GF-D8 (cell line): ENCODE measurements at places on chromosomes 2 and 18.

DNA sequence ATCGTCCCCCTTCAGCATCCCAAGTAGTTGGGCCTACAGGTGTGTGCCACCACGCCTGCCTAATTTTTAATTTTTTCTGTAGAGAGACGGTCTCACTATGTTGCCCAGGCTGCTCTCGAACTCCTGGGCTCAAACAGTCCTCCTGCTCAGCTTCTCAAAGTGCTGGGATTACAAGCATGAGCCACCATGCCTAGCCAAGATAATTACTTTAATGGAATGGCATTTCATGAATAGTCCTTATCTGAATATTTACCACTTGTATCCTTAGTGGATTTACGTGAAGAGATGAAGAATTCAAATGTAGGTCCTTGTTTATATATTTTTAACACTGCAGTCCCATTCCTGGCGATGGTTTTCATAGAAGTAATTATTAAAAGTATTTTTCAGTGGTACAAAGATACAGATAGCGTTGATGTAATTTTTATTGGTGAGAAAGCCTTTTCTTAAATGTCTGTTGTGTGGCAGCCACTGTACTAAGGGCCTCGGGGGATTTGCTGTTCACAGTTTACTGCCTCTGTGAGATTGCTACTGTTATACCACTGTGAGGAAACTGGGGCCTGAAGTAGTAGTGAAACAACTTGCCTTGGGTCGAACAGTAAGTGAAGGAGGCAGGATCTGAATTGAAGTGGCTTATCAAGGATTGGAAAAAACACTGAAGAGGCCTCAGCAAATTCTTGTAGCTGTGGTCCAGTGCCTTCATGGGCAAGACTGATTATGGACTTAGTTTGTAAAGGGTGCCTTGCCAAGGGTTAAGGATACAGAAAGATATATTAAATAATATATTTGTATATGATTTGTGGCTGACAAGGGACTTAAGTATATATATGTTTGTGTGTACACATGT lies 151.2 kb downstream of the PRPF40A start:
- DNase-seq, result no peak

- peak; percentile 11 for DNase-seq
Observed at GRCh38 chr2:230907361-230908091, 17.5 kb downstream of the GPR55 start.

GRCh38 chr2:161901460-161901859 lies 172.6 kb downstream of the DPP4 start:
- no peak for DNase-seq

DNA sequence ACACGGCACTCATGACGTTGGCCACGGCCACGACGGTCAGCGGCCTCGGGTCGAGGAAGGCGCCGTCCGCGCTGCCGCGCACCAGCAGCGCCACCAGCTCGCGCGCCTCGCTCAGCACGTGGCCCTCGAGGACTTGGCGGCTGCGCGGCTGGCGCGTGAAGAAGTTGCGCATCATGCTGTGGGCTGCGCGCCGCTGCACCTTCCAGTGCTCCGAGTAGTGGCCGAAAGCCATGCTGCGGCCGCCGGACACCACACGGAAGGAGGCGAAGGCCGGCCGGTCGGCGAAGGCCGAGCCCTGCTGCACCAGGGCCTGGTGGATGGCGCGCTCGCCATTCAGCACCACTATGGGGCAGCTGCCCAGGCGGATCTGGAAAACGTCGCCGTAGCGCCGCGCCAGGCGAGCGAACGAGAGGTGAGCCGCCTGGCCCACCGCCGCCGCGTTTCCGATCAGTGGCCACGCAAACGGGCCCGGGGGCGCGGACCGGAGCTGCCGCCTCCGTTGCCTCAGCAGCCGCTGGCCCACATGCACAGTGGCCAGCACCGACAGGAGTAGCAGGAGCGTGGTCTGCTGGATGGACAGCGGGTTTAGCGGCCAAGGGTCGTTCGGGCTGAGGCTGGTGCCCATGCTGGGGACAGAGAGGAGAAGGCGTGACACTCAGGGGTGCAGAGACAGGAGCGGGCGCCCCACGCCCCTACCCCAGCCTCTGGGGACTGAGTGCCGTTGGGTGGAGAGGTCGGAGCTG lies 1.0 kb downstream of the CYP1B1 start:
- DNase-seq, result no peak

DNA sequence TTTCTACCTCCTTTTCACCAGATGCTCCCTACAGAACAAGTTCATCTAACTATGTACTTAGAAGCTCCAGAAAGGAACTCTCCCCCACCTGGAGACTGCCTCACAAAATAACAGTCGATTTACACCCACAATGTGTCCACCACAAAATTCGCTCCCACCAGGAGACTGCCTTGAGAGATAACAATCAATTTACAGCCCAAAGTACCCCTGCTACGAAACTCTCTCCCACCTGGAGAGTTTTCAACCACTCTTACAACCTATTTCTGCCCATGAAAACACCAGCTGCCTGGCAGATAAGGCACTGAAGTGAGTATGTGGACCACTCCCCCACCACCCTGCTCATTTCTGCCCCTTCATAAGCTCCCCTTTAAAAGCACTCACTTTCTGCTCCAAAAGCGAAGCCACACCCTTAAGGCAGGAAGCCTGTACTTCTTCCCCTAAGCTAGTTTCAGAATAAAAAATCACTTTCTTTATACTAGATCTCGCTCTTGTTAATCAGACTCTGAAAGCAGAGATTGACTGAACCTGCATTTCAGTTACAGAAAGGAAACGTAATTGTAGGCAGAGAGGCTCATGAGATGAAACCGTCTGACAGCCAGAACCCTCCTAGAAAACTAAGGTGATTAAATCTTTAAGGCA lies 94.4 kb upstream of the RBBP8 start:
- DNase-seq, result no peak

DNA sequence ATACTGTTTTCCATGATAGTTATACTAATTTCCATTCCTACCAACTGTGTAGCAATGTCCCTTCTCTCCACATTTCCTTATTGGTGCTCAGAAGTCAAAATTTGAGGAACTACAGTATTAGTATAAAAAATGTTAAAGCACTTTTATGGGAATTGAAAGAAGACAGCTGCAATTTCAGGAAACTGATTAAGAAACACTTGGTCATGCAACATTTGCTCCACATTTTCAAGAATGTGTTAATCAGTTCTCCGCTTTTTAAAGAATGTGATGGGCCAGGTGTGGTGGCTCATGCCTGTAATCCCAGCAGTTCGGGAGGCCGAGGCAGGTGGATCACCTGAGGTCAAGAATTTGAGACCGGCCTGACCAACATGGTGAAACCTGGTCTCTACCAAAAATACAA lies 33.6 kb upstream of the MGAT4A start:
- DNase-seq, result peak; percentile 92

- no peak for DNase-seq
Observed at GRCh38 chr18:10131460-10132395, 217.9 kb downstream of the VAPA start.

DNA sequence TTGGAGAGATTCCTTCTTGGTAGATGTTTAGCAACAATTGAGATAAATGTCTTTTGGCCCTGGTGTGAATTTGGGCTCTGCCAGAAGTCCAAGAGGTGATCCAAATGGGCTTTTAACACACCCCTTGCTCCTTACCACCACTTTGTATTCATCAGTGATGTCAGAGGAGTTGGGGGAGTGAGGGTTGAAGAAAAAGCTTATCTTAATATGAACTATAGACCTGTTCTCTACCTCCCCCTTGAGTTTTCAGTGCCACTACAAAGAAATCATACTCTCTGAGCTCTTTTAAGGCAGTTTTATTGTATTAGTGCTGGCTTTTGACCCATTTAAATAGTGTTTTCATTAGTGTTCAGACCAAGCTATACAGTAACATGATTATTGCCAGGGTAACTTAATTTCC lies 229.1 kb downstream of the PHLPP1 start:
- no peak for DNase-seq

GRCh38 chr2:120396861-120397811 lies 51.2 kb downstream of the INHBB start:
- DNase-seq, result no peak

GRCh38 chr2:181886192-181886591 lies 5.3 kb upstream of the ITPRID2 start:
- no peak for DNase-seq

DNA sequence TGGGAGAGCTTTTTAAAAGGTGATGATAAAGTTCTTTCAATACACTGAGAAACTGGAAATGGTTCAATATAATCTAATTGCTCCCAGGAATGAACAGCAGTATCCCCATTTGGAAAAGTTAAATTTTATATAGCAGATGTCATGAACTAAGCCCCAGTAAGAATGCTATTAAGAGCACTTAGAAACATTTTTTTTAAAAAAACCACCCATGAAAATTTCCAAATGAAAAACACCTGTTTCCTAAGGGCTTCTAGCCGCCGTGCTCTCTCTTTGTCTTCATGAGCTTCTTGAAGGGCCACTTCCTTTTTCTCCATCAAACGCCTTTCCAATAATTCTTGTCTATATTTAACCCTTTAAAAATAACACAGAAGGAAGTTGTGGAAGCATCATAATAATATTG lies 77.0 kb downstream of the UPP2 start:
- no peak for DNase-seq

GRCh38 chr18:69790649-69791048 lies 157.0 kb downstream of the CD226 start:
- DNase-seq, result no peak

- DNase-seq, result peak; percentile 9
Observed at GRCh38 chr2:167579826-167580225, 667.6 kb downstream of the STK39 start.

DNA sequence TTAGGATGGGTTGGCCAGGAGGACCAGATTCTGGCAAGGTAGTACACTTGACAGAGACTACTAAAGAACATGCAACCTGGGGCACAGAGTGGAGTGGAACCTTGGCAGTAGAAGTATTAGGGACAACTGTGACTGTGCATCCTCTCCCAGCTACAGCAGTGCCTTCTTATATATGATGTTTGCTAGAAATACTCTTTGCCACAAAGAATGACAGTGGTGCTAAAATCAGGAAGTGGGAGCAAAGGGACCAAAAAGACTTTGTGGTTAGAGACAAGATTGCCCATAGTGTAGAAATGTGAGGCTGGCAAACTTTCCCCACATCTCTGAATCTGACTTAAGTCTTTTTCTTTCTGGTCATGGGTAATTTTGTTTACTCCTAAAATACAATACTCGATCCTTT lies 9.4 kb upstream of the SLC38A11 start:
- no peak for DNase-seq

GRCh38 chr2:49753344-49753985 lies 599.1 kb upstream of the FSHR start:
- no peak for DNase-seq

- DNase-seq, result no peak
Observed at GRCh38 chr2:207871911-207872310, 102.2 kb upstream of the FZD5 start.

DNA sequence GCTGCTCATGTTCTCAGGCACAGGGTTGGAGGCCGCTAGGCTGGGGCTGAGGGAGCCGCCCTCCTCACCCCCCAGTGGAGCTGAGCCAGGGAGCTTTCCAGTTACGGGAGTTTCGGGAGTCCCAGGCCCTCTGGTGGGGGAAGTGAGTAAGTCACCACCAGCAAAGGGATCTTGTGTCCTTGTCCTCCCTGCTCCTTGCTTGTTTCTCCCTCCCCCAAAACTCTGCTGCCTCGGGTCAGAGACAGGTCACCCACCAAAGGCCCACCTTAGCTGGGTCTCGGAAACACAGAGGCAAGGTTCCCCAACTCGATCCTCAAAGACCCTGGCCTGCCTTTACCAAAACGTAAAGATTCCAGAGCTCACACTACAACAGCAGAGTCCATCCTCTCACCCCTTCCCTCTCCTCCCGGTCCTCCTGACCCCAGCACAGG lies 60.5 kb upstream of the POMC start:
- DNase-seq, result peak; percentile 30

DNA sequence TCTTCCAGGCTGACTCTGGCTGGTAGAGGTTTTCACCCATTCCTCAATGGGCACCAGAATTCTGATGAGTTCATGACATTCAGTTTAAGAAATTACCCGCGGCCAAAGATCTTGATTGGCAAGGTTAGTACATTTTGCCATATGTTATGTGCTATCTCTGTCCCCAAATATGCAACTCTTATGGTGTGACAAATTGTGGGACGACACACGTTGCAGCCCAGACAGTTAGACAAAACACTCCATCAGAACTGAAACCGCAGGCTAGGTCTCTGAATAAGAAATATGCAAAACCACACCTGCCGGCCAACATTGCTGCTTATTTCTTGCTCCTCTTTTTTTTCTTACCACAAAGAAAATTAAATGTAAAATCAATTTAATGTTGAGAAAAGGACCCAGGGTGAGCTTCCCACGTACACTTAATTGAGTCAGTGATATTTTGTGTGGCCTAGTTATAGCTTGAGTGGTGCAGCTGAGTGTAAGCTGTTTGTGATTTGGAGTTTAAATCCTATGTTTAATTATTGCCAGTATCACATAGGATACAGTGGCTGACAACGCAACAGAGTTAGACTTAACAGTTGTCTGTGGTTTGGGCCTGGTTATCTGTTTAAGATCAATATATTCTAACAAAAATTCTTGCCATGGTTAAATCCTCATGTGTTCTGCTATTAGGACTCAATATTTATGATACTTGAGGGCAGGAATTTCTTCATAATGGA lies 35.7 kb upstream of the LTBP1 start:
- no peak for DNase-seq

GRCh38 chr2:95231723-95232122 lies 24.4 kb downstream of the ZNF892 start:
- DNase-seq, result no peak

- no peak for DNase-seq
Observed at GRCh38 chr18:49880661-49881060, 67.3 kb upstream of the ACAA2 start.

- no peak for DNase-seq
Observed at GRCh38 chr18:2538236-2538635, 33.1 kb downstream of the METTL4 start.

- no peak for DNase-seq
Observed at GRCh38 chr2:177467646-177468045, 75.1 kb downstream of the AGPS start.

DNA sequence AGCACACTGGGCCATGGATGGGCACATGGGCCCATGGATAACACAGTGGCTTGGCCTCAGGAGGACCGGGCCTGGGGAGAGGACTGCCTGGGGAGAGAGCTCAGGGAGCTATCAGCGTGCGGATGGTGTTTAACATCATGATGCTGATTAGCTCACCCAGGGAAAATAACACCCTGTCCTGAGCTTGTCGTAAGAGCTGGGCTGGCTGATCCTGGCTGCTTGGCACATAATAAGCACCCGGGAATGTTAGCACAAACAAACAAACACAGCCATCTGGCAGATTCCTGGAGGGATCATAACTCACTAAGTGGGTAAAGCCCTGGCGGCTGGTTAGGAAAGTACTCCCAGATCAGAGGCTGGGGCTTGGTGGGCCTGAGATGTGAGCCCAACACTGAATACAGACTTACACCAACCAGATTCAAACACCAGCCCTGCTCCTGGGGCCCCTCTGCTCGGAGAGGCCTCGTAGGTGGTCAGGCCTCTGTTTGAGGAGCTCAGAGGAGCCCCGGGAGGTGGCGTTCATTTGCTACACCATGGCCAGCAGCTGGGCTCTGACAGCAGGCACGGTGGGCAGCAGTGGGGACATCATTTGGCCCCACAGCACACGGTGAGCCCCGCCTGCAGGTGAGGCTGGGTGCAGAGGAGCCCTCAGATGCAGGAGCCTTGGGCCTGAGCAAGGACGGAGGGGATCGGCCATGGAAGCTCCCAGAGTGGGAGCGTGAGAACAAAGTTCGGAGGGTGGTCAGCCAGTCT lies 193.4 kb upstream of the HDAC4 start:
- DNase-seq, result no peak
